ENCODE measurements at places on chromosomes 11 and 22.

- peaks cover 30% of the 10 kb centered on the region for H3K27me3 ChIP-seq
- no peaks in the 10 kb centered on the region for H3K4me1 ChIP-seq
- H3K36me3 ChIP-seq = no peaks in the 10 kb centered on the region
- no peak for DNase-seq
Measured at GRCh38 chr22:49354516-49355210, 473.0 kb downstream of the BRD1 start.

DNA sequence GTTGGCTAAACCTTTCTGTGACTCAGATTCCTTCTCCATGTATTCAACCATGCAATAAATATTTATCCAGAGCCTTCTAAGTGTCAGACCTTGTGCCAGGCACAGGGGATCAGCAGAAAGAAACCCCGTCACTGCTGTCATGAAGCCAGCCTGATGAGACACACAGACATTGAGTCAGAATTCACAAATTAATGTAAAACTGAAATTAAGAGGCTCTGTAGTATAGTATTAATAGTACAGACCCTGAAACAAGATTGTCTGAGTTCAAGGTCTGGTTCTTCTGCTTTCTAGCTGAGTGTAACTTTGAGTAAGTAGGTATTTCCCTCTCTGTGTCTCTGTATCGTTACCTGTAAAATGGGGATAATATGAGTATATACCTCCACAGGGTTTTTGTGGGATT lies 46.9 kb downstream of the ME3 start:
- H3K4me3 ChIP-seq = no peak overlapping the region
- H3K36me3 ChIP-seq = no peaks in the 10 kb centered on the region
- no peaks in the 10 kb centered on the region for H3K4me1 ChIP-seq
- no peak for DNase-seq

- H3K27ac ChIP-seq = no peak overlapping the region
- no peak overlapping the region for H3K4me3 ChIP-seq
- H3K4me1 ChIP-seq = peaks cover 12% of the 10 kb centered on the region
- DNase-seq = no peak
- peaks cover 51% of the 10 kb centered on the region for H3K27me3 ChIP-seq
Measured at GRCh38 chr11:12695873-12696272, 21.7 kb downstream of the TEAD1 start.

DNA sequence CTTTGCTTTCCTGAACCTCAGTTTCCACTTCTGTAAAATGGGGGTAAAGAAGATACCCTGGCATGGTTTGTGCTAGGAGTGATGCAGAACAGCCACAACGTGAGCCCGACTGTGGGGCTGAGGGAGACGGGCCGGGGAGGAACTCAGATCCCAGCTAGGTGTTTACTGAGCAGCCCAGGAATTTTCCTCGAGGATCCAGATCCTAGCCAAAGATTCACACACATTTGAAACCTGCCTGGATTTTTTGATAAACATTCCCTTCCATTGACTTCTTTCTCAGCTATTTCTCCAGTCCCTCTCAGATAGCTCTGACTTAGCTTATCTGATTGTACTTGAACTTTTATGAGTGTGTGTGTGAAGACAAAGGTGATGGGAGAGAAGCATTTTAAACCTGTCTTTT lies 98.0 kb downstream of the KIAA1671 start:
- peaks cover 10% of the 10 kb centered on the region for H3K36me3 ChIP-seq
- H3K4me1 ChIP-seq = peaks cover 19% of the 10 kb centered on the region
- no peak overlapping the region for H3K27ac ChIP-seq

GRCh38 chr11:74673693-74674360 lies 57.4 kb downstream of the CHRDL2 start:
- H3K4me3 ChIP-seq = no peak overlapping the region
- H3K36me3 ChIP-seq = no peaks in the 10 kb centered on the region
- no peaks in the 10 kb centered on the region for H3K4me1 ChIP-seq
- no peak overlapping the region for H3K27ac ChIP-seq
- no peaks in the 10 kb centered on the region for H3K27me3 ChIP-seq
- DNase-seq = no peak

DNA sequence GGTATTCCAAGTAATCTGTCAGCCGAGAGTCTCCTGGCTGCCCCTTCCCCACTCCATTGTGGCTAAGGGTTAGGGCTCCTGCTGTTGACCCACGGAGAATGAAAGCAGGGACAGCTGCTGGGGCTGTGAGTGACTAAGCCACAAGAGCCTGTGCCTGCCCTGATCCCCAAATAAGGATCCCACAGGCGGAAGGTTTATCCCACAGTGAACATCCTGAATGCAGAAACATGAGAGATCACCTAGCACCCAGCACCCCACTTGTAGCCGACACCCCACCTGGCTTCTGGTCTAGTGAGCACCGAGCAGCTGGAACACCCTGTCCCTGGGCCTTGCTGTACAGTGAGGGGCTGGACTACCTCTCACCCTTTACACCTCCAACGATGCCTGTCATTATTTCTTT lies 117.7 kb upstream of the LMO1 start:
- no peaks in the 10 kb centered on the region for H3K36me3 ChIP-seq
- H3K27ac ChIP-seq = no peak overlapping the region
- DNase-seq = no peak
- no peaks in the 10 kb centered on the region for H3K4me1 ChIP-seq
- peaks cover 6% of the 10 kb centered on the region for H3K27me3 ChIP-seq

DNA sequence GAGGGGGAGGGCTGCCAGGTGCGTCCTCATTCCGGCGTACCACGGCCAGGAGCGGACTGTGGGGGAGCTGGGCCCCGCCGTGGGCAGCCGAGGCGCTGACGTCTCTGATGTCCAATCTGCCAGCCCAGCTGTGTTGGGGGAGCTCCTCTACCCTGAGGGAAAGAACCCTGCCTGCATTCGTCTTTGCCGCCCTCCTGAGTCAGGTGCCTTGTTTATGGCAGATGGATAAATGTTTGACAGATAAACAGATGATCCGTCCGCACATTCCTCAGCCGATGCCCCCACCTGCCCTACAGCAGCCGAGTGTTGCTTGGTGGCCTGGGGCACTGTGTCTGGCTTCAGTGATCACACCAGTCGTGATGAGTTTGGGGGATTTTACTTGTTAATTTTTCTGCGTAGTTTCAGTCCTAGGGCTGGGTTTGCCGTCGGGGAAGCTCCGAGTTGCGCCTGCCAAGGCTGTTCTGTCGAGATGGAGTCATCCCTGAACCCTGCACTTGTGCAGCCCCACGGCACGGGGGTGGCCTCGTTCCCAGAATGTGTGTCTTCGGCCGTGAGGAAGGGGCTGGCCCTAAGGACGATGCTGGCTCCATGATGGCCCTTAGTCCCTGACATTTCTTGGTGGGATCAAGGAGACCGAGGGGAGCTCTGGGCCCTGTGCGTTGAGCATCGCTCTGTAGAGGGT lies 1083.9 kb downstream of the BRD1 start:
- no peak overlapping the region for H3K4me3 ChIP-seq
- no peaks in the 10 kb centered on the region for H3K36me3 ChIP-seq
- H3K27ac ChIP-seq = no peak overlapping the region
- no peaks in the 10 kb centered on the region for H3K4me1 ChIP-seq
- no peaks in the 10 kb centered on the region for H3K27me3 ChIP-seq

DNA sequence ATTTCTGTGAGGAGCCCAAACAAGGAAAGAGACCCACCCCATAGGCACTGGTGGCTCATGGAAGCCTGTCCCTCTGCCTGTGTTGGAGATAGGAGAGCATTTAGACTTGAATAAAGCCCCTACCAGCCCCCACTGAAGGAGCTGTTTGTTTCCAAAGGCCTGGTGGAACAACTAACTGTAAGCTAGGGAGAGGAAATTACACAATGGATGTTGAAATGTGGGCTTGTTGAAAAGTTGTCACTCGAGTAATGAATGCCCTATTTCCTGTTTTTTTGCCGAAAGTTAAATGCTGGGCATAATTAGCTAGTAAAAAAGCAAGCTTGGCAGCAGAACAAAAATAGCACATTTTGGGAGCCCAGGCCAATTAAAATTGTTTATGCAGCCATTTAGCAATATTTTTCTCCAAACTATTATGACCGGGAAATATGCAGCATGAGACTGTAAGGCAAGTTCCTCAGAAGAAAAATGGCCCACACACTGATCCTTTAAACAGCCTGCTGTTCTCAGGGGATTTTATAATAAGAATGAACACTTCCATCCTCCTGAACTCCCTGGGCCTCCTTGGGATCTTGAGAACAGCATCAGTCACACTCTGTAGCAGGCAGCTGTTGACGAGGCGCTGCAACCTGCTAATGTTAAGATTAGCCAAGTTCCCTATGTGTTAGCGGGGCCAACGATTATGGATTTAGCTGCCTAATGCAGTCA lies 38.6 kb upstream of the LMO2 start:
- DNase-seq = no peak
- H3K36me3 ChIP-seq = no peaks in the 10 kb centered on the region
- no peak overlapping the region for H3K27ac ChIP-seq
- peaks cover 15% of the 10 kb centered on the region for H3K27me3 ChIP-seq

- DNase-seq = no peak
- H3K27me3 ChIP-seq = no peaks in the 10 kb centered on the region
- no peak overlapping the region for H3K27ac ChIP-seq
- H3K36me3 ChIP-seq = no peaks in the 10 kb centered on the region
- H3K4me3 ChIP-seq = no peak overlapping the region
Measured at GRCh38 chr11:112128483-112129121, 35.3 kb downstream of the IL18 start.

DNA sequence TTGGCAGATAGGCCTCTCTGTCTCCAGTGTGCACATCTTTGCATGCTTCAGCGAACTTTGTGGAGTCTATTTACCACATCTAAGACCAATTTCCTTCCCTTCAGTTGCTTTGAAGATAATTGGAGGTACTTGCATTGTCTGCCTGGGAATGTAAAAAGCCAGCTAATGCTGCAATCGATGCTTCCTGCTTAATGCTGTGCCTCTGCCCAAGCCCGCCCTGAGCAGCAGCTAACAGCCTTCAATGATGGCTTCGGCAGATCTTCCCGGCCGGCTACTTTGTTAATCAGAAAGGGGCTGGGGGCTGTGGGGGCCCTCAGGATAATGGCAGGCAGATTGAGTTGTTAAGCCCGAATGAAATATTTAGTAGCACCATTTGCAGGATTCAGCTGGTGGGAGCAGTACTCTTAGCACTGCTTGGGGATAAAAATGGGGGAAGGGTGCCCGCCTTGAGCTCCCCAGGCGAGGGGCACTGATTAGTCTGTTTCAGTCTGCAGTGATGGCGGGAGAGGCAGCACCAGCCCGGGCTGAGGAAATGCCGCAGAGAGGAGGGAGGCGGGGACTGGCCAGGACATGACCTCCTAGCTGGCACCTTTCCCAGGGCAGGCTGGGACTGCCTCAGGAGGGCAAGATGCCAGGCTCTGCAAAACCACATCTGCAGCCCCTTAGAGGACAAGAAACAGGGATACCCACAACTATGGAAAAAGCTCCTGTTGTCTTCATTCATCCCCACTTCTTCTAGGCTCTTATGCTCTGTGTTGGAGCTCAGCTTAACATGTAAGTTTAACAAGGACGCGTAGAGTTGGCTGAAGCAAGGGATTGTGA lies 460.0 kb downstream of the BUD13 start:
- no peak overlapping the region for H3K27ac ChIP-seq
- H3K4me1 ChIP-seq = no peaks in the 10 kb centered on the region
- no peaks in the 10 kb centered on the region for H3K36me3 ChIP-seq
- H3K27me3 ChIP-seq = peaks cover 16% of the 10 kb centered on the region
- no peak for DNase-seq
- H3K4me3 ChIP-seq = no peak overlapping the region

GRCh38 chr11:119012629-119013170 lies 5.4 kb downstream of the RPS25 start:
- no peak for DNase-seq
- no peak overlapping the region for H3K4me3 ChIP-seq
- no peak overlapping the region for H3K27ac ChIP-seq
- peaks cover 58% of the 10 kb centered on the region for H3K36me3 ChIP-seq
- no peaks in the 10 kb centered on the region for H3K27me3 ChIP-seq
- peaks cover 32% of the 10 kb centered on the region for H3K4me1 ChIP-seq

- peaks cover 16% of the 10 kb centered on the region for H3K4me1 ChIP-seq
- no peak for DNase-seq
- no peak overlapping the region for H3K27ac ChIP-seq
- H3K36me3 ChIP-seq = no peaks in the 10 kb centered on the region
Measured at GRCh38 chr11:45337583-45338360, 51.6 kb upstream of the SYT13 start.

DNA sequence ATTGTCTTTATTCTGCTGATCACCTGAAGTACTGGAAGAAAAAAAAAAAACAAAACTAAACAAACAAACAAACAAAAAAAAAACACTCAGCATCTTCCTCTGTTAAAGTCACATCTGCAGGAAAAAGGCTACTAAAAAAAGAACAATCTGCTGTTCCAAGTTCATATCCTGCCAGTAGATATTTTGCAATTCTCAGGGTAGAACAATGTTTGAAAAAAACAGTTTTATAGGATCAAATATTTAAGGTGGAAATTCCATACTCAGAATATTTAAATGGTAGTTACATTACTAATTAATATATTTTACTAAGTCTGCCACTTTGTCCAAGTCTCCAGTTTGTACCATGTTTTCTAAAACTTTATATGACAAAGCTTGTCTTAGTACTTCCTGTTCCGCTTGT lies 175.2 kb downstream of the SBF2 start:
- no peaks in the 10 kb centered on the region for H3K36me3 ChIP-seq
- H3K4me3 ChIP-seq = no peak overlapping the region

- peaks cover 23% of the 10 kb centered on the region for H3K27me3 ChIP-seq
- no peak for DNase-seq
- H3K27ac ChIP-seq = no peak overlapping the region
- no peaks in the 10 kb centered on the region for H3K36me3 ChIP-seq
- H3K4me1 ChIP-seq = no peaks in the 10 kb centered on the region
Measured at GRCh38 chr22:49274754-49275380, 552.8 kb downstream of the BRD1 start.

DNA sequence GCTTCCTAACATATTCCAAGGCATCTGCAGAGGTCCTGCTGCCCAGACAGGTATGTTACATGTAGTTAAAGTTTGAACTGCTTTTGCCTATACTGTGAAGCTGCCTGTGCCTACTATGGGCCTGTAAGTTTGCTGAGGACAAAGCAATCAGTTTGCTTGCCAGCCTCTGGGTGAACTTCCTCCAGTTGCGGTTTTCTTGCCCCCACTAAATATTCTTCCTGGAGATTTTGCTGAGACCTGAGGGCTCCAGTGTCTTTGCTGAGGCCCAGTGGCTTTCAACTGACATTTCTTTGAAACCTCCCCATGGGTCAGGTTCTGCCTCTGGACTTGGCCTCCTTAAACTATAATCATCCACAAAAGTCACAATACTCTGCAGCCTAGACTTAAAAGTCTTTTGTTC lies 29.6 kb upstream of the MMP20 start:
- no peak for DNase-seq
- no peak overlapping the region for H3K27ac ChIP-seq
- no peaks in the 10 kb centered on the region for H3K4me1 ChIP-seq
- H3K4me3 ChIP-seq = no peak overlapping the region
- peaks cover 28% of the 10 kb centered on the region for H3K27me3 ChIP-seq

DNA sequence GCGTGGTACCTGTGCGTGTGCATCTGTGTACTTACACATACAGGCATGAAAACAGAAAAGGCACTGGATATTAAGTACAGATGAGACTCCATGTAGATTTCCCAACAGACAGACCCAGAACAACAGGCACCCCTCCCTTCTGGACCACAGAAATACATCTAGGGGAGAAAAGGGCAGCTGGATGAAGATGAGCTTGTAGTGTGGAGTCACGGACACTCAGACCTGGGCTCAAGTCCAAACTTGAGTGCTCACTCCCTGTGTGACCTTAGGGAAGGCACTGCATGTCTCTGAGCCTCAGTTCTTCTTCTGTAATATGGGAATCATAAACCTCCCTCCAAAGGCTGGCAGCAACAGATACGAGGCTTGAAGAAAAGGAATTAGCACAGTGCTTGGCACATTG lies 108.9 kb downstream of the GALNT18 start:
- H3K27me3 ChIP-seq = no peaks in the 10 kb centered on the region
- no peak overlapping the region for H3K27ac ChIP-seq
- H3K4me3 ChIP-seq = no peak overlapping the region
- no peaks in the 10 kb centered on the region for H3K36me3 ChIP-seq

- H3K27me3 ChIP-seq = peaks cover 7% of the 10 kb centered on the region
- no peak overlapping the region for H3K27ac ChIP-seq
- no peak overlapping the region for H3K4me3 ChIP-seq
- no peak for DNase-seq
- no peaks in the 10 kb centered on the region for H3K36me3 ChIP-seq
- H3K4me1 ChIP-seq = peaks cover 6% of the 10 kb centered on the region
Measured at GRCh38 chr11:123682696-123683410, 28.4 kb upstream of the SCN3B start.
